ENCODE measurements at places on chromosomes 7 and 10.

DNA sequence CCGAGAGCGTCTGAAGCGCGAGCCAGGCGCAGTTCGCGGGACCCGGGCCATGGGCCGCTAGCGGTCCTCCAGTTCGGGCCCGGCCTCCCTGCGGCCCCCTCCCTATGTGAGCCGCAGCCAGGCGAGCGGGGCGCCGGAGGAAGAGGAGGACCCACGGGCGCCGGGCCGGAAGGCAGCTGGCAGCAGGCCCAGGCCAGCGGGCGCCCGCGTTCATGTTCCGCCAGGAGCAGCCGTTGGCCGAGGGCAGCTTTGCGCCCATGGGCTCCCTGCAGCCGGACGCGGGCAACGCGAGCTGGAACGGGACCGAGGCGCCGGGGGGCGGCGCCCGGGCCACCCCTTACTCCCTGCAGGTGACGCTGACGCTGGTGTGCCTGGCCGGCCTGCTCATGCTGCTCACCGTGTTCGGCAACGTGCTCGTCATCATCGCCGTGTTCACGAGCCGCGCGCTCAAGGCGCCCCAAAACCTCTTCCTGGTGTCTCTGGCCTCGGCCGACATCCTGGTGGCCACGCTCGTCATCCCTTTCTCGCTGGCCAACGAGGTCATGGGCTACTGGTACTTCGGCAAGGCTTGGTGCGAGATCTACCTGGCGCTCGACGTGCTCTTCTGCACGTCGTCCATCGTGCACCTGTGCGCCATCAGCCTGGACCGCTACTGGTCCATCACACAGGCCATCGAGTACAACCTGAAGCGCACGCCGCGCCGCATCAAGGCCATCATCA, 1.1 kb downstream of the ADRA2A start:
- peak; percentile 23 for DNase-seq

DNA sequence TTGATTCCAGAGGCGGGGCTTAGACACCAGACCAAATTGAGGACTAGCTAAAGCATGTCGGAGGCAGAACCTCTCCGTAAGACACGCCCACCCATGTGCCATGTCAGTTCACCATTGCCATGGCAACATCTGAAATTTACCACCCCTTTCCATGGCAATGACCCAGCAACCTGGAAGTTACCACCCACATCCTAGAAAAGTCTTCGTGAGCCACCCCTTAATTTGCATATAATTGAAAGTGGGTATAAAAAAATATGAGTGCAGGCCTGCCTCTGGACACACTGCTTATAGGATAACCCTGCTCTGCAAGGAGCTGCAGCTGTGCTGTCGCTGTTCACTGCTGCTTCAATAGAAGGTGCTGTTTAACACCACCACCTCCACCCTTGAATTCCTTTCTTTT, 28.0 kb downstream of the TMEM270 start:
- no peak for DNase-seq

DNA sequence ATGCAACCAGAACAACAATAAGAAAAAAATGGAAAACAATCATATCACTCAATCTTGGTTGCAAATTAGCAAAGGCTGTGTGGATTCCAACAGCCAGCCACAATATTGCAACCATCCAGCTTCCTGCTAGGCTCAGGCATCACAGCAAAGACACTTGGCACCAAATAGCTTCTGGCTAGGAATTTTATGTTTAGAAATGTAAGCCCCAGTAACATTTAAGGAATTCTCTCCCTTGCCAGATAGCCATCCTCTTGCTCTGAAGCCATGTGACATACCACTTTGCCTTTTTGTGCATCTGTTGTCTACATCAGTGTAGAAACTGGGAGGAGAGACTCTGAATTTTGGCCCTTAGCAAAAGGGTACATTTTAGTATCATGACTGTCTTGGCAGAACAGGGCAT, 22.2 kb downstream of the MKX start:
- no peak for DNase-seq

DNA sequence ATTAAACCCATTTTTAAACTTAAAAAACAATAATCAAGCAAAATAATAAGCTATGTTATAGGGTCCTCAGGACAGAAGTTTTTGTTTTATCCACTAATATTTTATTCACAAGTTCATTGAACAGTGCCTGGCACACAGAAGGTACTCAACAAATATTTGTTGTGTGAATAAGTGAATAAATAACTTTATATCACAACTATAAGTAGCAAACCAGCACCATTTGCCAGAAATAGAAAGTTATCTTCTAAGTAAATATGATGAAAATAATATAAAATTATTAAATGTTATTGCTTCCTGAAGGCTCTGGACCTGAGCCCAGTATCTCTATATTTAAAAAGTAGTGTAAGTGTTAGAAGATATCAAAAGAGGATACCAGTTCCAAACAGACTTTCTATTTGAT, 29.1 kb upstream of the SEPTIN7 start:
- no peak for DNase-seq

DNA sequence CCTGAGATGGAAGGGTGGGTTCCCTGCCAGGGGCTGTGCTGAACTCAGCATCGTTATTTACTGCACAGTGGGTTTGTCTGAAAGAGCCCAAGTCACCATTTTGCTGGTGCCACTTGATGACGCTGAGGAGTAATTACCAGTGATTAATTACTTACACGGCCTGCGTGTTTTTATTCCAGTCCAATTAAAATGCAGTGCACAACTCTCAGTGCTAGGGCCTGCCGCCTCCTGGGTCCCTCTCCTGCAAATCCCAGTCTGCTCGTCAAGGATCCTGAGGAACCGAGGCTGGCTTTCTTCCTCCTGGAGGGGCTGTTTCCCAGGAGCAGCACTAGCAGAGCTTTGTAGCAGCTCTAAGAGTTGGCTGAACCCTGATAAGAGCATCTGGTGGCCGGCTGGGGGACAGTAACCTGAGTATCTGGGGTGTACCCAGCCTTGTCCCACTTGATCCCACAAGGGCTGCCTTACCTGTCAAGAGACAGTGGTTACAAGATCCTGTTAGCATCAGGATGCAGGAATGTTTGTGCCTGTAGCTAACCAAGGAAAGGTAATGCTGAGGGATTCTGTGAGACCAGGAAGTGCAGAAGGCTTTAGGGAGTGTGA, 45.1 kb upstream of the LRRC4 start:
- no peak for DNase-seq

GRCh38 chr7:6261699-6262098, 10.7 kb downstream of the CYTH3 start:
- DNase-seq: no peak

- DNase-seq: peak; percentile 86
These were observed at the start of gene LARP4B for GRCh38 chr10:931326-932318. LARP4B (minus strand) TSS chr10:931705; CDS start chr10:885721, 45,984 bp downstream.

GRCh38 chr10:15316871-15317464, 54.1 kb downstream of the FAM171A1 start:
- DNase-seq: no peak

DNA sequence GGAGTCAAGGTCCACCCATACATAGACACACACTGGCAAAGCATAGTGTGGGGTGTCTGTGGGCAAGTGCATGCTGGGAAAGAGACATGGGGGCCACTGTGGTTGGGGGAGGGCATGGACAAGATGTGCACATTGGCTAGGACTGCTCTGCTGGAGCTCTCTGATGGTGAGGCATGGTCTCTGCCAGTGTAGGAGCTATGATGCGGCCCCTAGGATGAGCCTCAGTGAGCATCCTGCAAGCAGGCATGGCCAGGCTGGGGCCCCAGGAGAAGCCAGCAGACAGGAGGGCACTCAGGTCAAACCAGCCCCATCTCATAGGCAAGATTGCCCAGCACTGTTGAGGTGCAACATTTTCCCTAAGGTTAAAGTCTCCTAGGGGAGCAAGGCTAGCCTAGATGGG, 489.4 kb downstream of the DNAJB9 start:
- no peak for DNase-seq

DNA sequence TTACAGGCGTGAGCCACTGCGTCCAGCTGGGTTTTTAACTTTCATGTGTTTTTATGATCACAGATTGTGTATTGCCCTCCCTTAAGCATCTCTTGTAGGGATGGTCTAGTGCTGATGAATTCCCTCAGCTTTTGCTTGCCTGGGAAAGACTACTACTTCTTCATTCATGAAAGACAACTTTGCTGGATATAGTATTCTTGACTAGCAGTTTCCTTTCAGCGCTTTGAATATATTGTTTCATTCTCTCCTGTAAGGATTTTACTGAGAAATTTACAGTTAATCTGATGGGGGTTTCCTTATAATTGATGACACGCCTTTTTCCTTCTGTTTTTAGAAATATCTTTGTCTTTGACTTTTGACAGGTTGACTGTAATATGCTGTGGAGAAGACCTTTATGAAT, 33.2 kb downstream of the STK31 start:
- DNase-seq: no peak

All from NCI-H1105 (cell line).